ENCODE measurements at places on chromosomes 5 and 9. TPM values are rescaled to one million over a fixed set of nuclear protein-coding genes. Genes with fewer than 3 reads are reported as not detected.

- DNase-seq: no peak
These were observed 8.2 kb downstream of the NDUFA8 start for GRCh38 chr9:122151267-122151828.

GRCh38 chr9:89891591-89892304, 286.9 kb downstream of the GADD45G start:
- no peak for DNase-seq

DNA sequence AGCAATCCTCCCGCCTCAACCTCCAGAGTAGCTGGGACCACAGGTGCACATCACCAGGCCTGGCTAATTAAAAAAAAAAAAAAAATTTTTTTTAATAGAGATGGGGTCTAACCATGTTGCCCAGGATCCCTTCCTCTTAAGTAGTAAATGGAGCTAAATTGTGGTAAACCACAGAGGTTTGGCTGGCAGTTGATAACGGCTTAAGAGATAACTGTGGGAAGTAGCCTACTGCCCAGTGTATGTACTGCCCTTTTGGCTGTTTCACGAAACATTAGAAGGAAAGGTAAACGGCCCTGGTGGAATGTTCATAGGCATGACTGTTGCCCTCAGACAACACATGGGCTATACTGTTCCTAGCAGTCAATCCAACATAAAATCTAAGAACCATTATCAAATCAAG, 44.4 kb downstream of the HMGCR start:
- no peak for DNase-seq

- DNase-seq: no peak
These were observed 34.4 kb downstream of the ALG2 start for GRCh38 chr9:99187311-99187710.

DNA sequence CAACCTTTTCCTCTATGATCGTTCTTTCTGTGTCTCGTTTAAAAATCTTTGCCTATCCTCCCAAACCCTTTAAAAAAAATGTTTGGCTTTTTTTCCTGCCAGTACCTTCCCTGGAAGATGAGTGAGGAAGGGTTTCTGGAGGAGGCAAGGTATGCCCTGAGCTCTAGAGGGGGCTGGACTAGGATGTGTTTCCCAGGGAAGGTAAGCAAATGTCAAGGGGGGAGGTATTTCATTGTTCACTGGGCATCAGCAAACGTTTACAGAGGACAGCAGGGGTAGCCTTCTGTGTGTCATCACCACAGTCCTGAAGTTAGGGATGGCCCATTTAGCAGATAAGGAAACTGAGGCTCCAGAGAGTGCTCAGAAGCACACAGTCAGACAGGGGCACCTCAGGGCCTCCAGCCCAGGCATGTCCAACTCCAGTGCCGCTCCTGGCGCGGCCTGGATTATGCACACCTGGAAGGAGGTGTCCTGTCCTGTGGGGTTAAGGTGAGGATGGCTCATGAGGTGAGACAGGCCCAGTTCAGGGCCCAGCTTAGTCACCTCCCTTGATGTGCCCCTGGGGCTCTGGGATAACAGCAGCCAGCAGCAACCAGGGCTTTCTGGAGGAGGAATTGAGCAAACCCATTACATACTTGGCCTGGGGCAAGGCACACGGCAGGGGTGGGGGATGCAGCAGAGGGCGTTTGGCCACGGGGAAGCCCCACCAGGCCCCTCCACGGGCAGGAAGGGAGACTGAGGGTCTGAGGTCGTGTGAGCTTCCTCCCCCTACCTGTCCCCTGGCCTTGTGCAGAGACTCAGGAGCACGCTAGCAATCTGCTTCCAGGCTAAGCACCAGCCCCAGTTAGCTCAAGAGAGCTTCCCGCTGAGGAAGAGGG, 100.3 kb upstream of the LMX1B start:
- DNase-seq: no peak

COQ4 gene
- total RNA-seq: 35.8 TPM

DNA sequence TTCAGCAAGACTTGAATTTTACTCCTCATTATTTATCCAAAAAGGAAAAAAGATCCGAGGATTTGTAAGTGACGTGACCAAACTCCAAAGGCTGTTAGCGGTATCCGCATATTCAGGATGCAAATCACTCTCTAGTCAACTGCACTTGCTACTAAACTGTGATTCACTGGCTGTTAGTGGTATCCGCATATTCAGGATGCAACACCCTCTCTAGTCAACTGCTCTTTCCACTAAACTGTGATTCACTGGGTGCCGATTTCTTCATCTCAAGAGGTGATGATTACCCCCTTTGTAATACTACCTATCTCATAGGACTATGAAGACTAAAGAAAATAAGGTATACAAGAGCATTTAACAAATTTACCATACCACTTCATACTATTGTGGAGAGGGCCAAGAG, 5.7 kb downstream of the MAPKAP1 start:
- DNase-seq: no peak

DNA sequence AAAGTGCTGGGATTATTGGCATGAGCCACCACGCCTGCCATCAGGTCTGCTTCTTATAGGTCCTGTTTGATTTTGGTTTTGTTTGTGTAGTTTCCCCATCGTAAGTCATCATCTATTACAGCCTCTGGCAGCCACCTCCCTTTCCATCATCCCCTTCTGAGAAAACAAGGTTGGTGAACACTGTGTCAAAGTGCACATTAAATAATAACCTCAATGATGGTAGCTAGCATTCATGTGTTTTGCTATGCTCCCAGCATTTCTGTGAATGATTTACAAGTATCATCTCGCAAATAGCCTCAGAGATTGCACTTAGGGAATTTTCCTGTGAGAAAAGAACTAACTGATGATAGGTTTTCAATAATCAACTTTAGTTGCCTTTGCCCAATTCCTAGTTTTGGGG, 9.9 kb downstream of the PRUNE2 start:
- no peak for DNase-seq
